ENCODE measurements at places on chromosomes 1 and 21.

- H3K36me3 ChIP-seq: peaks cover 33% of the 10 kb centered on the region
- peak overlapping the region; percentile 85 for H3K4me3 ChIP-seq
- peak overlapping the region; percentile 69 for H3K27ac ChIP-seq
- H3K27me3 ChIP-seq: no peaks in the 10 kb centered on the region
- peaks cover 19% of the 10 kb centered on the region for H3K4me1 ChIP-seq
- DNase-seq: no peak
Measured at GRCh38 chr1:93080179-93080823, 1.2 kb downstream of the MTF2 start.

- DNase-seq: no peak
- peaks cover 37% of the 10 kb centered on the region for H3K36me3 ChIP-seq
- peak overlapping the region; percentile 93 for H3K4me3 ChIP-seq
- peaks cover 11% of the 10 kb centered on the region for H3K4me1 ChIP-seq
Measured at GRCh38 chr1:20785907-20786252, 1.2 kb downstream of the HP1BP3 start.

DNA sequence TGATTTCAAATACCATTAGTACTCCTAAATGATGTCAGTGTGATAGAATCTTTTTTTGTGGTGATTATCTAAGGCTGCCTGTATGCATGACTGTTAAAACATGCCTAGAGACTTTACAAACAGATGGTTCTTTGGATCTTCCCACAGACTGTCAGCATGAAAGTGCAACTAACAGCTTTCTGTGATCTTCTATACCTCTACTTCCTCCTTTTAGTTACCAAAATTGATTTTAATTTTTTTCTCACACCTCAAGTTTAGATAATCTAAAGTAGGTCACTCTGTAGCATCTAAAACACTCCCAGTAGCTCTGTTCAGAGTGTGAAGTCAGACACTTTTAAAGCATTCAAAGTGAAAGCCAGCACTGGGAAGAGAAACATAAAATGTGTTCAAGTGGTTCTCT is 534.5 kb downstream of the PTPRC start:
- DNase-seq: no peak
- no peak overlapping the region for H3K4me3 ChIP-seq
- H3K36me3 ChIP-seq: no peaks in the 10 kb centered on the region
- H3K27me3 ChIP-seq: no peaks in the 10 kb centered on the region
- H3K27ac ChIP-seq: no peak overlapping the region

DNA sequence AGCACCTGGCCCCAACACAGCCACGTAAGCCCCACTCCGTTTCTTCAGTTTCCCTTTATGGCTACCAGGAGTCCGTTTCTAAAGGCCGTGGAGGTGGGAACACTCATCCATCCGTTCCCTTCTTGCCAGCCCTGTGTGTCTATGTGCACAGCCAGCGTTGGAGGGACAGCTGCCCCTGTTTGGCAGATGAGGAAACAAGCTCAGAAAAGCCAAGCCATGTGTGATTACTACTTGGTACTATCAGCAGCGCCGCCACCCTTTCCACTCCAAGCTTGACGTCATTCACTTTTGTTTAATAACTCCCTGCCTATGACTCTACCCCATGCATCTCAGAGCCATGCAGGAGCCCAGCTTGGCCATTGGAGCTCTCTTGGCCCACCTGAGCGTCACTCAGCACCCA is 3.5 kb downstream of the LRP8 start:
- no peaks in the 10 kb centered on the region for H3K27me3 ChIP-seq
- H3K27ac ChIP-seq: no peak overlapping the region
- no peak overlapping the region for H3K4me3 ChIP-seq
- H3K36me3 ChIP-seq: peaks cover 46% of the 10 kb centered on the region

DNA sequence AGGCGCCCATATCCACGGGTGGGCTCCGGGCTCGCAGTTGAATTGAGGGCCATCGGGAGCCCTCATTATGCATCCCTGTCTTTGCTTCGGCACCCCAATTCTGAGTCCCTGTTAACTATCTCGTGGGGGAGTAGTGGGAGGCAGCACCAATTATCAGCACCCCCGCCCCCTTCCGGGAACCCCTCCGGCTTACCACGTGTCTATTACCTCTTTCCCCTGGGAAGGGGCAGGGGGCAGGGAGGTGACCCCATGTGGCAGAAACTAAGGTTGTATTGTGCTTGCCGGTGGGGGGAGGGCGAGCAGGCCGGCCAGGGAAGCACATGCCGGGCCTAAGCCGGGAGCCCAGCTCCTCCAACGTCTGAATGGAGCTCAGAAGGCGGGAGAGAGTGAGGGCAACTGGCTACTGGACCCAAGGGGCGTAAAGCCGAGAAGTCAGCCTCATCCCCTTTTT is 1.0 kb downstream of the LIN28A start:
- DNase-seq: no peak
- no peak overlapping the region for H3K27ac ChIP-seq
- H3K4me3 ChIP-seq: no peak overlapping the region
- no peaks in the 10 kb centered on the region for H3K36me3 ChIP-seq

GRCh38 chr1:22126531-22126930 is 16.4 kb downstream of the WNT4 start:
- H3K36me3 ChIP-seq: no peaks in the 10 kb centered on the region
- H3K4me3 ChIP-seq: no peak overlapping the region
- H3K27ac ChIP-seq: no peak overlapping the region
- no peaks in the 10 kb centered on the region for H3K27me3 ChIP-seq

DNA sequence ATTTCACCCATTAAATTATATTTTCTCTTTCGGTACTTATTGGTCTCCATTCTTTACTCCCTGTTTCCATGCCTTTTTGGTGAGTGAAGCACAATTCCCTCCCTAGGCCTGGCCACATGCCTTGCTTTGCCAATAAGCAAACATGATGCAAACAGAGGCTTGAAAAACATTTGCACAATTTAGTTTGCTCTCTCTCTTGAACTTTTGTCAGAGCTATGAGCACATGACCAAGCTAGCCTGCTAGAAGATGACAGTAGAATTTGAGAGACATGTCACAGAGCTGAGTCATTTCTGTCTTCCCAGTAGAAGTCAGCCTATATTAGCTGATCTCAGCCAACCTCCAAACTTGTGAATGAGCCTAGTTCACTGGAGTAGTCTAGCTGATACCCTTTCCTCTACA is 24.6 kb downstream of the ANGPTL3 start:
- DNase-seq: no peak
- H3K27me3 ChIP-seq: no peaks in the 10 kb centered on the region
- no peak overlapping the region for H3K4me3 ChIP-seq
- H3K27ac ChIP-seq: no peak overlapping the region
- H3K36me3 ChIP-seq: peaks cover 16% of the 10 kb centered on the region
- peaks cover 10% of the 10 kb centered on the region for H3K4me1 ChIP-seq

DNA sequence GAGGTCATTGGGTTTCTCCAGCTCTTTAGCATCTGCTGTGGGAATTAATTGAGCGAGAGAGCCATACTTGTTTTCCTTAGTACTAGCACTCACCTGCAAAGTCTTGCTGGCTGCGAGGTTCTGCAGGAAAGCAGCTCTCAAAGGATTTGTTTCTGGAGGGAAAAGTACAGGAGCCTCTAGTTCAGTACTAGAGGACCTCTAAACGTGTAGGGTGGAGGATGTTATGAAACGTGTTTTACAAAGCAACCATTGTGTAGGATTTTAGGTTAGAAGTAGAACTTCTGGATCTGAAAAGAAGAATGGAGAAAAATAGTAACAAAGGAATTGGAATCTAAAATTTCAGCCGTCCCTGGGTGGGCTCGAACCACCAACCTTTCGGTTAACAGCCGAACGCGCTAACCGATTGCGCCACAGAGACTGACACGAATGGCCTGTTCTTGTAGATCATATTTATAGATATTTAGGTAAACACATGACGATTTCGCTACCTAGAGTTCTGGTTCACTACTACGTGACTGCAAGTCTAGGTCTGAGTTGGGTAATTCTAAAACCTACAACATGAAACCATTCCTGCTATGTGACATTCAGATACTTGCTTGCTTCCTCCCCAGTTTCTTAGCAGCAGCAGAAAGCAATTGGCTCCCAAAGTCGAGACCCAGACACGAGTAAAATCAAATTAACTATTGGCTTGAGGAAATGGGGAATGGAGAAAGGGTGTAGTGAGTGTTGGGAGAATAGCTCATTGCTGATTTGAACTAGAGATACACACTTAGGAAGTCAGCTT is 60.2 kb upstream of the CFAP126 start:
- DNase-seq: no peak
- H3K27me3 ChIP-seq: no peaks in the 10 kb centered on the region
- no peak overlapping the region for H3K27ac ChIP-seq

DNA sequence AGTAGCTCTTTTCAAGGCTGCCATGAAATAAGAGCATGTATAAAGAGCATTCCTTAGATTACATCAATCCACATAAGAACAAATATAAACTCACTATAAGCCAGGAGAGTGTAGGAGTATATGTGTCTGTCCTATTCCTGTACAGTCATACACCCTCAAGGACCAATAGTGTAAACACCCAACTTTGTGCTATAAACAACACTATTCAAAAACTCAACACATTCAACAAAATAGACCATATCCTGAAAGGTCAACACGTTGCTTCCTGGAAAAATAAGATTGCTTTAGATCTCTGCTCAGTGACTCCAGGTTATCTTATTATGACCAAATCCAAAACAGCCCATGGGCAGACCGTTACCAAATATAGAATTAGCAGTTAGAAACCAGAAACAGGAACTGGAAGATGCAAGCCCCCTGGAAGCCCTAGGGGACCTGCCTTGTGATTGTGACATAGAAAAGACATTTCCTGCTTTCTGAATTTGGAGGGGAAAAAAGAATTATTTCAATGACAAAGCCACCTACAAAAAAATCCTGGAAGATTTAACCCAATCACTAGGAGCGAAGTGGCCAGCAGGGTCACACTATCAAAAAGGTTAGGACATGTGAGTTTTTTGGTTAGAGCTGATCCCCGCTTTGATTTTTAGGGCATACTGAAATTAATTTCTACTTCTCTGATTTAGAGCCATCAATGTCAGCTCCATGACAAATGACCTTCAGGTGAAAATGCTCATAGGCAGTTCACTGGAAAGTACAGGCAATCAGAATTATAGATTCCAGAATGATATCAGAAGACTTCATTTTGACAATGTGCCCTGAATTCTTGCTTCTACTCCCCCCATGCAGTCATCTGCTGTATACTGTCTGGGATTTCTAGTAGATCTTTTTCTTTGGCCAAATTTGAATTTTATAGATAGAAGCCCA is 59.9 kb downstream of the LRRC8C start:
- no peak for DNase-seq
- H3K36me3 ChIP-seq: peaks cover 32% of the 10 kb centered on the region
- H3K4me3 ChIP-seq: no peak overlapping the region
- no peaks in the 10 kb centered on the region for H3K4me1 ChIP-seq
- no peak overlapping the region for H3K27ac ChIP-seq

- peak overlapping the region; percentile 93 for H3K27ac ChIP-seq
- H3K4me1 ChIP-seq: peaks cover 67% of the 10 kb centered on the region
- no peak for DNase-seq
- no peak overlapping the region for H3K4me3 ChIP-seq
- no peaks in the 10 kb centered on the region for H3K36me3 ChIP-seq
Measured at GRCh38 chr1:85325920-85326319, 49.5 kb upstream of the BCL10 start.

DNA sequence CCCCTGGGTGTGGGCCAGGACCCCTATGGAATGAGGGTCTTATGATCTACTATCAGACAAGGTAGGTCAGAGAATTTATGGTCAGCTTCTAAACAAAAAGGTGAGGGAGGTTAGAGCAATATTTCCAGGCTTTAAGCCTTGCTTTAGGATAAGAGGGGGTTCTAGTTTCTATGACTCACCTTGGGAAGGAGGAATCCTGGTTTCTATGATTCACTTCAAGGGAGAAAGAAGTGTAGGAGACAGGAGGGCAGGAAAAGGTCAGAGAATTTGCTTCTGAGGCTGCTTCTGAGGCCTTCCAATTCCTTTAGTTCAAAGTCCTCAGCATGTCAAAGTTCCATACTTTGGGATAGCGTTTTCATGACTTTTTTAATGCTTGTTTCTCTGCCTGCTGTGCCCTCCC is 35.2 kb downstream of the RGL1 start:
- no peaks in the 10 kb centered on the region for H3K36me3 ChIP-seq
- H3K4me3 ChIP-seq: no peak overlapping the region
- no peaks in the 10 kb centered on the region for H3K27me3 ChIP-seq
- peaks cover 16% of the 10 kb centered on the region for H3K4me1 ChIP-seq
- no peak overlapping the region for H3K27ac ChIP-seq

DNA sequence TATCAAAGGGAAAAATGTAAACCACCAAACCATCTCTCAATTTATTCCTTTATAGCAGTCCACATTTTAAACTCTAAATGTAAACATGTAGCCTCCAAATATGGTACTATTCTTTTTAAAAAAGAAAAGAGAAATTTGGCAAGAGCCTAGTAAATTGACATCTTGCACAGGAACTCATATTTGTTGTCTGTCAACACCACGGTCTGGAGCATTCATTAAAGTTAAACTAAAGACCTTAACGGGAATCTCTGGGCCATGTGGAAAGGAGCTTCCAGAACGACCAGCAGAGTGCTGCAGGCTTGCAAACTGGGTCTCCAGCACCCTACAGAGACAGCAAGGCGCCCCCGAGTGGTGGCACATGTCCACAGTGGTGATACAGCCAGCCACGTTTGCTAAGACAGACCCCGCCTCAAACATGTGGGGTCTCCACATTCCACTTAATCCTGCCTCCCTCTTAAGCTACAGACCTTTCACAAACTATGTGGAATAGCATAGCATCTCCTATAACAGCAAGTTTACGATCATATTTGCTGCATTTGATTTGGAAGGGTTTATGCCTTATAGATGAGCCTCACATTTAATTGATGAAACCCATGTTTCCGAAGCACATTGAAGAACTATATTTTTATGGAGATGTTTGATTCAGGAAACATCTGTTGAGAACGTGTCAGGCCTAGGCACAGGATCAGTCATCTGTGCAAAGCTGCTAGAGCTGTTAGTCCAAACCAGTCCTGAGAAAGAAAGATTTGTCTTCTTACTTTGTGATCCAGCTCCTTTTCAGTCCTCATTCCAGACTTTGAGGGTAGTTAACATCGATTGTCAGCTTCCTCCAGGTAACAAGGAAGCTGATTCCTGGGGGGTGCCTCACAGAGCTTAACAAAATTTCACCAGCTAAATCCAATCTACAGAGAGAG is 96.4 kb upstream of the BACE2 start:
- H3K4me3 ChIP-seq: no peak overlapping the region
- peaks cover 3% of the 10 kb centered on the region for H3K27me3 ChIP-seq
- no peaks in the 10 kb centered on the region for H3K4me1 ChIP-seq
- no peak overlapping the region for H3K27ac ChIP-seq
- DNase-seq: no peak
- H3K36me3 ChIP-seq: no peaks in the 10 kb centered on the region

- no peaks in the 10 kb centered on the region for H3K36me3 ChIP-seq
- DNase-seq: no peak
- no peak overlapping the region for H3K27ac ChIP-seq
- no peaks in the 10 kb centered on the region for H3K4me1 ChIP-seq
- H3K4me3 ChIP-seq: no peak overlapping the region
- peaks cover 13% of the 10 kb centered on the region for H3K27me3 ChIP-seq
Measured at GRCh38 chr1:223394242-223394641, 1.0 kb downstream of the CCDC185 start.

- H3K4me3 ChIP-seq: no peak overlapping the region
- H3K27me3 ChIP-seq: no peaks in the 10 kb centered on the region
- H3K27ac ChIP-seq: no peak overlapping the region
- DNase-seq: no peak
- no peaks in the 10 kb centered on the region for H3K36me3 ChIP-seq
- peaks cover 1% of the 10 kb centered on the region for H3K4me1 ChIP-seq
Measured at GRCh38 chr1:178627037-178627436, 98.0 kb upstream of the RALGPS2 start.

All from RWPE2 (cell line).